Stimulated activated CD4-positive, alpha-beta T cell treated with anti-CD3 and anti-CD28 coated beads, Interleukin-4, amount 100 ng/mL, for 24 hours (primary cell): ENCODE measurements at places on chromosomes 3 and 15.

DNA sequence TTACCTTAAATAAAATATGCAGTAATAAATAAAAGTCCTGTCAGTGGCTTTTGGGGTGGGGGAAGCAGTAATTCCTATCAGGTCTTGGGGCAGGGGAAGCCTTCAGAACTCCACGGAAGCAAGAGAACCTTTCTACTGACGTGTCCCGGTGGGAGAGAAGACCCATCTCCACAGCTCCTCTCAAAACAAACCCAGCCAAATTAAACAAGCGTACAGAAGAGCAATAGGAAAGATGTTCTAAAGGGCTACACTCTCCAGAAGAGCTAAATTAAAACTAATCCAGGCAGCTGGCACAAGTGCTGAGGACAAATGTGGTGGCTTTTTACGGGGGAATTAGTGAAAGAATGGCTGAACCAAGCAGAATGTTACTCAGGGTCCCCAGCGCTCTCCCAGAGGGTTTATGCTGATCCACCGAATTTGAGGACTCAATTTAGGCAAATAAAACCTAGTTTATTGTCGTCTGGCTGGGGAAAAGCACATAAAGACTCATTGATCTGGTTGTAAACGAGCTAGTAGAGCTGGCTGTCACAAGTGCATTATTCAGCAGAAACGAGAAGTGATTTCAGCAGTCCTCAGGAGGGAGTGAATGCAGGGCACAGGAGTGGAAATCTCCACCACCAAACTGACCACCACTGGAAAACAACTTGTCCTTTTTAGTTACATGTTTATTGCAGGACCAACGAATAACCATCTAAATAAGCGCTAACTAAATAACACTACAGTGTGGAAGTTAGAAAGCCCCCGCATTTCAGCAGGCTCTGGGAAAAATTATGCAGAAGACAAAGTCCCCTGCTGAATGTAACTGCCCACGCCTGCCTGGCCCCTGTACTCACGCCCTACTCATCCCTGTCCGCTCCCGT is 13.5 kb downstream of the BFSP2 start:
- DNase-seq = no peak

GRCh38 chr15:22887157-22887951 is 48.9 kb downstream of the NIPA2 start:
- DNase-seq = no peak

GRCh38 chr3:37229740-37230139 is 55.4 kb upstream of the LRRFIP2 start:
- DNase-seq = no peak

DNA sequence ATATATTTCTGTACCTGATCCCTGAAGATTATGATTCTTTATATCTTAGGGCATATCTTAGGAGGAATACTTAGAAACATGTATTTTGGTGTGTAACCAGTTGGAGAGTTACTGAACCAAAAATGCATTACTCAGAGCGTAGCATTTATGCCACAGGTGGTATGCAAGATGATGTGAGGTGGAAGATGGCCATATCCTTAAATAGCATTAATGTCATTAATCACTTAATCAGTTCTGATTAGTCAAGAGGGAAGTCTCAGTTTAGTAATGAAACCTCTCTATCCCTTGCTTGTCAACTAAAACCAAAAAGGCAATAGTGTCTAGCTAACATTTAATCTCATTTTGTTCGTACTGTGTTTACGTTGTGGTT is 130.5 kb upstream of the PHLDB2 start:
- DNase-seq = no peak

GRCh38 chr15:24039683-24040082 is 352.6 kb upstream of the NDN start:
- no peak for DNase-seq

DNA sequence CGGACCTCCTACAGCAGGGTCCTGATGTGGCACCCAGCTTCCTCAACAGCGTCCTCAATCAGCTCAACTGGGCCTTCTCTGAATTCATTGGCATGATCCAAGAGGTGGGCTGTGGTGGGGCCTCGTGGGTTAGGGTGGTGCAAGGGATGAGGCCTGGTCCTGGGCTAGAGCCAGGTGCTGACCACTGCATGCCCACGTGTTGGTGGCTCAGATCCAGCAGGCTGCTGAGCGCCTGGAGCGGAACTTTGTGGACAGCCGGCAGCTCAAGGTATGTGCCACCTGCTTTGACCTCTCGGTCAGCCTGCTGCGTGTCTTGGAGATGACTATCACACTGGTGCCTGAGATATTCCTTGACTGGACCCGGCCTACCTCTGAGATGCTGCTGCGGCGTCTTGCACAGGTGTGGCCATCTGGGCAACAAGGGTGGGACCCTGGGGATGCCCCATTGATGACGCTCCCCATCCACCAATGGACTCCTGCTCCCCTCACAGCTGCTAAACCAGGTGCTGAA is 3.8 kb downstream of the AMIGO3 start:
- DNase-seq = no peak

GRCh38 chr15:67042551-67043142 is 22.8 kb upstream of the SMAD3 start:
- DNase-seq = no peak

DNA sequence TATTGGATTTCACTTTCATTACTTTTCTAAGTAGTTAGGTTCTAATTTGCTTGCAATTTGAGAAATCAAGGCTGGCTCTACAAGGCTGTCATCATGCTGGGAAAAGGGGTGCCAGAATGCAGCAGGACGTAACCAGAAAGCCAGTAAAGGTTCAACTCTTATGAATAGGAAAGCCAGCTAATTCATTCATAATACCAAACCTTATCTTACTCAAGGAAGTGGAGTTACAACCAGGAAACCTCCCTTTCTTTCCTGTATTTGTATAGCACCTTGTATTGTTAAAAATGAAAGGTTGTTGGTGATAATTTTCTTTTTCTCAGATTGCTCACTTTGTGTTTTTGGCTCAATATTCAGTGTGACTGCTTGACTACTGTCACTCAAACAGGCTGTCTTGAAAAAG is 109.4 kb downstream of the FILIP1L start:
- no peak for DNase-seq

- no peak for DNase-seq
These were observed 30.6 kb downstream of the NMD3 start for GRCh38 chr3:161251716-161252115.

DNA sequence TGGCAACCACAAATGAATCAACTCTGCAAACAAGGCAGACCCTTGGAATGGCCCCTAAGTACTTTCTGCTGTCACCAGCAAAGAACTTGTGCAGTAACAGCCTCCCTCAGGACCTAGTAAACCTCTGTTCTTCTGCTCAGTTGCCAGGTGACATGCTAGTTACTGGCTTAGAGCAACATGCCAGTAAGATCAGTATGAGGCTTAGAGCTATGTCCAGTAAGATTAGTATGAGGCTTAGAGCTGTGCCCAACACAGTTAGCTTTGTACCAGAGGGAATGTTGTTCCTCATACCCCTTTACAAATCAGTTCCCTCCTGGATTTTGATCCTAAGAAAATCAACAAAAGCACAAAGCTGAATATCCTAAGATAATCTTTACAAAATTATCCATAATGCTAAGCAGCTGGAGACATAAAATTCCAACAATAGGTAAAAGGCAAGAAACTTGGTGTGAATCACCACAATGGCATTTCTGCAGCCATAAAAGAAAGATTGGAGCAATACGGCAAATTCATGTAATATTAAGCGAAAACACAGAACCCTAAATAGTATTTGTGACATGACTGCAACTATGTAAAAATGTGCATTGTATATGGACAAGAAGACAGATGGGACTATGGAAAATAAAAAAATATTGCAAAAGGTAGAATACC is 107.3 kb upstream of the LPP start:
- no peak for DNase-seq

- DNase-seq = no peak
These were observed 136.9 kb downstream of the LEKR1 start for GRCh38 chr3:156963096-156963495.

DNA sequence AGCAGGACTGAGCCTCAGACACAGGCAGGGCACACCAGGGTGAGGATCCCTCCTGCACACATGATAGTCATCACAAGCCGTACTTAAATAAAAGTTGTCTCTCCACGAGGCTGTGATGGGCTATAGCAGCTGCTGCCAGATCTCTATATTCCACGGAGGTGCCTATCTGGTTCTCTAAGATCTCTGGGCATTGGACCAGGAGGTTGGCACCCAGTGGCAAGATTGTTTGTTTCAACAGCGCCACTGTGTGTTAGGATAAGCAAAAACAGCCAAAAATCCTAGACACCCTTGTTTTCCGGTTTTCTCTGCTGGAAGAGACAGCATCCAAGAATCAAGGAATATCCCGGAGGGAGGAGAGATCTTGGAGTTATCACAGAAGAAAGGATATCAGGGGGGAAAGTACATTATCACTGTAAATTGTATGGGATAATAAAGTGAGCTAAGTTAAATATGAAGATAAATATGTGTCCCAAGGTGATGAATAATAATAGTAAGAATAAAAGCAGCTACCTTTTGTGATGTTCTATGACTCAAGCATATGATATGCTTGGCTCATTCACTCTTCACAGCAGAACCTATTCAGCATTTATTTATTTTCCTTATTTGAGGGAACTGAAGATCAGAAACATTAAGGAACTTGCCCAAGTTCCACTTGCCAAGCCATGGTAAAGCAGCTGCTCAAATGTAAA is 90.6 kb upstream of the AKAP13 start:
- no peak for DNase-seq

DNA sequence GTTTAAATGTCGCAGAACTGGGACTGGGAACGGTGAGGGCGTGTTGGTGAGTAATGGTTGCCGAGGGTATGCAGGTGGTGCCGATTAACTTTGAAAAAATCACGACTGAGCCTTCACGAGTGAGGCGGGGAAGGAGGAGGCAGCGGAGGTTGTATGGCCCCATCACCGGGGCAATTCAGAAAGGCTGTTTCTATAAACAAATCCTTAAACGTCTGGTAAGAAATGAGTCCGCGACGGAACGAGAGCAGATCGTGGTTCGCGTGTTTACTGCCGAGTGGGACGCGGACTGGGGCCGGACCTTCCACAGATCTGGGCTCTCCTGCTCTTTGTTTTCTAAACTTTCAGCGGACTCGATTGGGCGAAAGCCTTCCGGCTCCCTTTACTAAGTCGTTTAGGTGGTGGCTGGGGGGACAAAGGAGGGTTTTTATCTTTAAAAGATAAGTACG is 2.7 kb downstream of the IGF1R start:
- peak; percentile 26 for DNase-seq

- no peak for DNase-seq
These were observed 12.9 kb downstream of the GPR87 start for GRCh38 chr3:151303751-151304150.

DNA sequence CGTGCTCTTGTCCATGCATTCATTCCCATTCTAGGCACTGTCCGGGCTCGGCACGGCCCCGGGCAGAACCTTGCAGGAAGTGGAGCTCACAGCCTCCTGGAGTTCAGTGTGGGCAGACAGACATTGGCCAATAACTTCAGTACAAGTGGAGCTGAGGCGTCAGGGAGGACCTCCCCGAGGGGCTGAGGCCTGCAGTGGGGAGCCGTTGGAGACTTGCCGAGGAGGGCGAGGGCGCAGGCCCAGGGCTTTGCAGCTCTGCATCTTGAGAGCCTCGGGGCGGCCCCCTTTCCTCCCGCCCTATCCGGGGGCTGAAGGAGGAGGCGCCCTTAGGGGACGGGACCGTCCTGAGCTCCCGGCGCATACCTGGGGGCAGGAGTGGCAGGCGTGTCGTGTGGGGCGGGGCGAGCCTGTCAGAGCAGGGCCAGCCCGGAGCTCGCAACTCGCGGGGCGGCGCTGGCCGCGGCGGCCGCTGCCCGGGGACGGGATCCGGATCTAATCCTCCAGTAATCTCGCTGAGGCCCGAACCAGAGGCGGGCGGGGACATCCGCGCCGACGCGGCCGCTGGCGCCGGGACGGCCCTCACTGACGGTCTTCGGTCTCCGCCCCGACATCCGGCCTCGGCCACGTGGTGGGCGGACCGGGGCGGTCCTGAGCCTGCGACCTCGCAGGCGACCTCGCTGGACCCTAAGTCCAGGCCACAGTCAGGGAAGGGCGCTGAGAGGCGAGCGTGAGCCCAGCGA is at the start of gene ACY1:
Gene ACY1, plus strand, starts transcription at position 698 of the 740 bp plus-strand sequence. CDS start 530 bp downstream, outside the sequence.
- peak; percentile 81 for DNase-seq

DNA sequence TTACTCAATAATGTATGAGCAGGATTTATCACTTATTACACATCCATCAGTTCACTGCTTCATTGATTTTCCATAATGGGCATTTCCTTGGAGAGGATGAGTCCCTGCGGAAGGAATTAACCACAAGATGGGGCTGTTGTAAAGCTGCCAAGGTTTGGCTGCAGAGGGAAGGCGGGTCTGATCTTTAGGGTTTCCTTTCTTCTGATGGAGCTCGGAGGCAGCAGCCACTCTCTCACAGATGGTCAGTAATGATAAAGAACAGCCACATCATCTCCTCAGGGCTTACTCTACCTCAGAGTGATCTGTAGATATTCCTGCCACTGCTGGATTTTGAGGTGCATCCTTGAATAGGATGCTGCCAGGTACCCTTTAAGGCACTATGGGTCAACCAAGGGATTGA is 115.2 kb downstream of the USP13 start:
- DNase-seq = no peak

- no peak for DNase-seq
These were observed 538.8 kb upstream of the ZNF717 start for GRCh38 chr3:76324101-76324500.

GRCh38 chr3:99984139-99984538 is 130.2 kb downstream of the FILIP1L start:
- no peak for DNase-seq
